Breast epithelium (tissue), 4 donors: ENCODE measurements at places on chromosomes 13 and 19. TPM values are rescaled to one million over a fixed set of nuclear protein-coding genes. Genes with fewer than 3 reads are reported as not detected.

The N4BP2L1 gene
- total RNA-seq: 54.3 TPM

The RNF225 gene
- total RNA-seq: not detected

The GAPDHS gene
- not detected for total RNA-seq

The FUT6 gene
- total RNA-seq: not detected

GRCh38 chr13:41468631-41469030 lies 11.3 kb downstream of the RGCC start:
- no peaks in the 10 kb centered on the region for H3K4me1 ChIP-seq
- no peak overlapping the region for H3K4me3 ChIP-seq
- DNase-seq: no peak
- H3K36me3 ChIP-seq: no peaks in the 10 kb centered on the region

GRCh38 chr13:102556806-102557205 lies 40.0 kb upstream of the TPP2 start:
- no peaks in the 10 kb centered on the region for H3K36me3 ChIP-seq
- no peak overlapping the region for H3K4me3 ChIP-seq
- DNase-seq: no peak

GRCh38 chr19:5954293-5954692 lies 23.6 kb downstream of the RANBP3 start:
- no peaks in the 10 kb centered on the region for H3K36me3 ChIP-seq
- DNase-seq: no peak
- H3K4me3 ChIP-seq: no peak overlapping the region
- H3K4me1 ChIP-seq: peaks cover 7% of the 10 kb centered on the region
- H3K27ac ChIP-seq: peak overlapping the region; percentile 40

GRCh38 chr19:6023085-6023682 lies 45.2 kb upstream of the RANBP3 start:
- no peak for DNase-seq
- no peaks in the 10 kb centered on the region for H3K36me3 ChIP-seq
- no peaks in the 10 kb centered on the region for H3K27me3 ChIP-seq
- H3K27ac ChIP-seq: no peak overlapping the region
- no peaks in the 10 kb centered on the region for H3K4me1 ChIP-seq
- no peak overlapping the region for H3K4me3 ChIP-seq

- no peaks in the 10 kb centered on the region for H3K27me3 ChIP-seq
- no peaks in the 10 kb centered on the region for H3K36me3 ChIP-seq
These were observed at the start of gene FOXA3 for GRCh38 chr19:45863840-45864628. TSS of gene FOXA3 (plus strand) at chr19:45864326. CDS start at chr19:45864457, 131 bp downstream.

GRCh38 chr19:38162094-38162493 lies 61.9 kb downstream of the DPF1 start:
- peaks cover 9% of the 10 kb centered on the region for H3K36me3 ChIP-seq
- no peaks in the 10 kb centered on the region for H3K4me1 ChIP-seq
- no peak for DNase-seq
- no peak overlapping the region for H3K4me3 ChIP-seq

- no peaks in the 10 kb centered on the region for H3K27me3 ChIP-seq
- H3K36me3 ChIP-seq: no peaks in the 10 kb centered on the region
- no peaks in the 10 kb centered on the region for H3K4me1 ChIP-seq
- DNase-seq: no peak
- peak overlapping the region; percentile 3 for H3K4me3 ChIP-seq
- peak overlapping the region; percentile 96 for H3K27ac ChIP-seq
These were observed 3.7 kb downstream of the COL4A2 start for GRCh38 chr13:110310541-110311442.

- no peaks in the 10 kb centered on the region for H3K27me3 ChIP-seq
- H3K4me3 ChIP-seq: no peak overlapping the region
- H3K4me1 ChIP-seq: no peaks in the 10 kb centered on the region
- H3K27ac ChIP-seq: no peak overlapping the region
These were observed 28.9 kb downstream of the ARHGEF7 start for GRCh38 chr13:111143865-111144540.

DNA sequence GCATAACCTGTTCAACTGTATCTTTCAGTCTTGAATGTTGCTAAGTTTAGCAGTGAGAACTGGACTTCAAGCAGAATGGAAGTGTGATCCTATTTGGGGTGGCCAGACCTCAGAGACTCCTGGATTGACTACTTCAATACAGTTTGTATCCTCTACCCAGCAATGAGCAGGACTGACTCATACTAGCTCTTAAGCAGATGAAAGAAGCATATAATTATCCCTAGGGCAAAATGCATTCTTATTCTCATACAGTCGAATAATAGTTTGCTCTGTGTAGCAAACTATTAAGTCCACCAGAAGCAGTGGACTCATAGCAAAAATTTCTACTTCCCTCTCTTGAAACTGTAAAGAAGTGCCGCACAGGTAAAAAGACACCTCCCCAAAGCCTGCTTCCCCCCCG lies 46.4 kb upstream of the FAM216B start:
- H3K27me3 ChIP-seq: no peaks in the 10 kb centered on the region
- no peak overlapping the region for H3K4me3 ChIP-seq
- no peaks in the 10 kb centered on the region for H3K36me3 ChIP-seq
- H3K4me1 ChIP-seq: no peaks in the 10 kb centered on the region

GRCh38 chr13:76672420-76672819 lies 213.8 kb downstream of the KCTD12 start:
- no peak overlapping the region for H3K4me3 ChIP-seq
- DNase-seq: no peak
- H3K27ac ChIP-seq: no peak overlapping the region
- no peaks in the 10 kb centered on the region for H3K36me3 ChIP-seq
- H3K27me3 ChIP-seq: no peaks in the 10 kb centered on the region

DNA sequence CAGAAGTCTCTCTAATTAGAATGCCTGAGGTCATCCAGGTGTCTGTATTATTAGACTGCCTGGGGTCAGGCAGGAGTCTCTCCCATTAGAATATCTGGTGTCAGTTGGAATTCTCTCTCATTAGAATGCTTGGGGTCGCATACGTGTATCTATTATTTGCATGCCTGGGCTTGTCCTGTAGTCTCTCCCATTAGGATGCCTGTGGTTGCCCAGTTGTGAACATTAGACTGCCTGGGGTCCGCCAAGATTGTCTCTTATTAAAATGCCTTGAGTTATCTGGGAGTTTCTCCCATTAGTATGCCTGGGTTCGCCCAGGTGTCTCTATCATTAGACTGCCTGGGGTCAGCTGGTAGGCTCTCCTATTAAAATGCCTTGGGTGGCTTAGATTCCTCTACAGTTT lies 1494.7 kb downstream of the UQCRFS1 start:
- no peak for DNase-seq
- no peaks in the 10 kb centered on the region for H3K4me1 ChIP-seq
- no peak overlapping the region for H3K27ac ChIP-seq
- no peaks in the 10 kb centered on the region for H3K36me3 ChIP-seq

- no peak overlapping the region for H3K4me3 ChIP-seq
- H3K4me1 ChIP-seq: no peaks in the 10 kb centered on the region
These were observed 6.9 kb downstream of the TBXA2R start for GRCh38 chr19:3599776-3600187.

GRCh38 chr13:48489666-48490065 lies 43.2 kb downstream of the RCBTB2 start:
- H3K4me3 ChIP-seq: no peak overlapping the region
- DNase-seq: no peak
- H3K36me3 ChIP-seq: no peaks in the 10 kb centered on the region
